Fibroblast of the conjunctiva (primary cell): ENCODE measurements at places on chromosomes 3 and 15.

DNA sequence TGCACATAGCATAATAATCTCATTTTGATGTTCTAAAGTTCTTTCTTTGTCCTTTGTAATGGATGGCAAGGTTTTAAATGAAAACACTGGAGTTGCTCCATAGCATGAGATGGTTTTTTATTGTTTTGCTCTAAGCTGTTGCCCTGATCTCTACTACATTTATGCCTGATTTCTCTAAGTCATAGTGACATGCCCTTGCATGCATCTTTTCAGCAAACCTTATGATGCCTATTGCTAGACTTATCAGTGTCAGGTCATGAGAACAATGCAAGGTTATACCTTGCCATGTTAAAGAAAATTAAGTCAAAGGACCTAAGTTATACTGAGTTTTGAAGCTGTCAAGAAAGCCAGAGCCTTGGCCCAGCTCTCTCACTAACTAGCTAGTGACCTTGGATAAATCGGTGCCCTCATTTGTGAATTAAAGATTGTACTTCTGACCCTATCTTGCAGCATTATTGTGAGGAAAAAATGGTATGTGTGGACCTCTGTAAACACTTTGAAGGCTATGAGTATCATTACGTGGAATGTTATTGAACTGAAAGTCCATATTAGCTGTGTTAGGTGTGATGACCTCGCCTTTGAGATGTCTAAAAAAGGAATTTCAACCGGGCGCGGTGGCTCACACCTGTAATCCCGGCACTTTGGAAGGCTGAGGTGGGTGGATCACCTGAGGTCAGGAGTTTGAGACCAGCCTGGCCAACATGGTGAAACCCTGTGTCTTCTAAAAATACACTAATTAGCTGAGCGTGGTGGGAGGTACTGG, 256.4 kb upstream of the UBE2E1 start:
- no peak for DNase-seq

DNA sequence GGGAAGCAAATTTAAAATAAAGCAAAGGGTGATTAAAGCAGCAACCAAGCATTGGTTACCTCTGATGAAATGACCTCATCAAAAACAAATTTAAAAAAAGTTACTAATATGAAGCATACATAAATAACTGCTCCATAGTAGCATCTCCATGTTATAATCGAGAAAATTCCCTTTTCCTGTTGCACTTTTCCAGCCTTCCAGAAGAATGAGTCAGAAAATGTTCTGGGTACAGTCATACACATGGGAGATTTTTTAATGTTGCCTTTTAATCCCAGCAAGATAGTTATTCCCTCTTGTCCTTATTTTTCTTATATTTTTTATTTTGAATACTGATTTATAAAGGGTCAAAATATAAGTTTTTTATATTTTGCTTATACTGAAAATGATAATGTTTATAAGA, 2.6 kb upstream of the TMCO5A start:
- DNase-seq: no peak

- DNase-seq: no peak
Measured at GRCh38 chr3:40078590-40078989, 230.9 kb upstream of the EIF1B start.

DNA sequence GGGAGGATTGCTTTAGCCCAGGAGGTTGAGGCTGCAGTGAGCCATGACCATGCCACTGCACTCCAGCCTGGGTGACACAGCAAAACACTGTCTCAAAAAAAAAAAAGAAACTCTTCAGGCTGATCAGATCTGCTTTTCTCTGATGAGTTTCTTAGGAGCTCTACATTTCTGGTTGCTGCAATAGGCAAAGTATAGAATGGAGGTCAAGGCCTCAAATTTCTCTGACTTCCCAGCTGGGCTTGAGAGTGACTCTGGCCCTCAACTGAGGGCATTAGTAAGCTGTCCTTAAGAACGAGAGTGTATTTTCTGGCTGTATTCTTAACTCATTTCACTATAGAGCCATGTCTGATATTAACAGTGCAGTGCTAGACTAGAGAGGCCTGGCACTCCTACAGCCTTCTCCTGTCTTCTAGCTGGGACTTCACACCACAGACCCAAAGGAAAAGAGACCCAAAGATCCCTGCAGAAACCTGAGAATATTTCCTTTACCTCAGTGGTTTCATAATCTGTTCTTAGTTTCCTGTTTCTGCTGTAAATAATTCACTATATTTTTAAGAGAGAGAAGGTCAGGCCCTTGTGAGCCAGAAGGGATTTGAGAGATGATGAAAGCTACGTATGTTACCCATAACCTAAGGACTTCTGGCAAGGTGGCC, 2.0 kb upstream of the NR1I2 start:
- no peak for DNase-seq

- no peak for DNase-seq
Measured at GRCh38 chr3:108035751-108036150, 55.1 kb downstream of the CD47 start.

DNA sequence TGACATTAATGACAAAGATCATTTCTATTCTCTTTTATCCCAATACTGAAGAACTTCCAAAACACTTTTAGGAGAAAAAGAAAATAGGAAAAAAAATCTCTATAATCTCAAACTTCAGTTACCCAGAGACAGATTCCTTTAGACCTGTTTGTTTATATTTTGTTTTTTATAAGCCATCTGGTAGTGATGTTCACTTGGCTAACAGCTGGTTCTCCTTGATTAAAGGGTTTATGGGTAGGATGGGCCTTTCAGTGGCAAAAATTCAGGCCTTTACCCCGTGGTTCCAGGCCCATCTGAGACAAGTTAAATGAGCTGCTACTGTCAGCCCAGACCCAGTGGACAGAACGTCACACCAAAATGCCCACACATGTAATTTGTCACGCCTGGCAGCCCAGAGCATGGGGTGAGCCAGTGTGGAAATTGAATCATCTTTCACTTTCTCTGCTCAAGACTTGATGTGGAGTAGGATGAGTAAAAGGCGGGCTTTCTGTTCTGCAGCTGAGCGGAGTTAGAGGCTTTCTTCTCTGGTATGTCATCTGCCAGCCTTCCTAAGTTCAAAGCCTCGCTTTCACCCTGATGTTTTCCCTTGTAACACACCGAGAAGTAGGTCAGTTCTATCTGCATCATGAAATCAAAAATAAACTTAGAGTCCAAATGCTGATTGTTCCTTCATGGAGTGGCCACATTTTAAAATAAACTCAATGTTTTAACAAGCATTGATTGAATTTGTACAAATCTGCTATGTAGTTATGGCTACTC, 62.5 kb upstream of the SKOR1 start:
- DNase-seq: no peak

- no peak for DNase-seq
Measured at GRCh38 chr3:115660646-115661337, 37.5 kb downstream of the GAP43 start.

DNA sequence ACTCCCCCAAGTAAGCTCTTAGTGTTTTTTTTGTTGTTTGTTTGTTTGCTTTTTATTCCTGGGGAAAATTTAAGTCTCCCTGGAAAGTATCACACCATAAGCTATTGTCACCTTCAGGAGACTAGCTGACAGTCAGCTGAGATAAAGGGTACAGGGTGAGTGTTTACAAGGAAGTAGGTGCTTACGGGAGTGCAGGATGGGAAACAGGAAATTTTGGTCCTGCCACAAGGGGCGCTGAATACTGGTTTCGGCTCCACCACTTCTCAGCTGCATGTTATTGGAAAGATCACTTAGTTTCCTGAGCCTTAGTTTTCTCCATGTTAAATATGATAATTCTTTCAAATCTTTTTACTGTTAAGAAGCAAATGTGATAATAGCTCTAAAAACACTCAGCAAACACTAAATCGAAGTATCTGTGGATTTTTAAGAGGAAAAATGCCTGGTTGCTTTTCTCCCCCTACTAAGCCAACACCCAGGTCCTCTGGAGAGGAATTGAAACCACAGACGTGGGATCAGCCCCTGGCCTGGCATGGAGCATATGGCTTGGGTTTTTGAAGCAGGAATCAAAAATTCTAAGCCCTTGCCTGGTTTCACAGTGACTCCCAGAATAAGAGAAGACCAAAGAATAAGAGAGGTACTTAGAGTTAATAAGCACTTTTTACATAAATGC, 90.7 kb downstream of the SCN11A start:
- peak; percentile 18 for DNase-seq

DNA sequence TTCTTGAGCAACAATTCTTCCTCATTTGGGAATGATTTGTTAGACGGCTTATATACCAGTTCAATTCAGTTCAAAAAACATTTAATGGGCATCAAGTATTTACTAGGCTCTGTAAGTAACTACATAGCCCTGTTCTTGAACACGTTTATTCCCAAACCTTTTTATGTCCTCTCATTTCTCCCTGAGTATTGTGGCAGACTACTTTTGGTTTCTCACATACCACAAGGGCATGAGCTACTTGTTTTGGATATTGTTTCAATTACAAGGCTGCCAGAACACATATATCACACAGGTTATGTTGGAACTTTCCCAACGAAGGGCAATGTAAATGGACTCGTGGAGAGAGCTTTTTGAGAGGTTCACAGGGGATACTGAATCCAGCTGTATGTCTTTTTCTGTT, 363.8 kb upstream of the NAALADL2 start:
- DNase-seq: no peak

- DNase-seq: no peak
Measured at GRCh38 chr3:1091286-1091685, 1.5 kb upstream of the CNTN6 start.

- DNase-seq: no peak
Measured at GRCh38 chr3:135762188-135762856, 203.2 kb upstream of the PPP2R3A start.

DNA sequence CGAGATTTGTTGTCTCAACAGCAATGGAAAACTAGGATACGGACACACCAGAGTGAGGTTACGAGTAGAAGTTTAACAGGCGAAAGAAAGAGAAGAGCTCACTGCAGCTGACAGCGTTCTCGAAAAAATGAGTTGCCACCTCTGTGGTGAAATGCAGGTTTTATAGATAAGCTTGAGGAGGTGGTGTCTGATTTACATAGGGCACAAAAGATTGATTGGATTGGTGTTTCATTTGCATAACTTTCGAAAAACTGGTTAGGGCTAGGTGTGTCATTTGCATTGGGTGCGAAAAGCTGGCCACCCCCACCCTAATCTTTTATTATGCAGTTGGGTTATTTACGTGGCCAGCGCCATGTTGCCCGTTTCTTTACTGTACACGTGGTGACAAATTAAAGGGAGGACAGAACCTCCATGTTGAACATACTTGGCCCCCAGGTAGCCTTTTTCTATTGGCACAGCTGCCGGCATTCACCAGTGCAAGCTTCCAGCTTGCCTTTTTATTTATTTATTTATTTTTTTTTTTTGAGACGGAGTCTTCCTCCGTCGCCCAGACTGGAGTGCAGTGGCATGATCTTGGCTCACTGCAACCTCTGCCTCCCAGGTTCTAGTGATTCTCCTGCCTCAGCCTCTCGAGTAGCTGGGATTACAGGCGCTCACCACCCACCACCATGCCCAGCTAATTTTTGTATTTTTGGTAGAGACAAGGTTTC, 8.3 kb downstream of the IFT122 start:
- DNase-seq: no peak

- no peak for DNase-seq
Measured at GRCh38 chr3:160478338-160478737, 28.8 kb upstream of the TRIM59 start.

DNA sequence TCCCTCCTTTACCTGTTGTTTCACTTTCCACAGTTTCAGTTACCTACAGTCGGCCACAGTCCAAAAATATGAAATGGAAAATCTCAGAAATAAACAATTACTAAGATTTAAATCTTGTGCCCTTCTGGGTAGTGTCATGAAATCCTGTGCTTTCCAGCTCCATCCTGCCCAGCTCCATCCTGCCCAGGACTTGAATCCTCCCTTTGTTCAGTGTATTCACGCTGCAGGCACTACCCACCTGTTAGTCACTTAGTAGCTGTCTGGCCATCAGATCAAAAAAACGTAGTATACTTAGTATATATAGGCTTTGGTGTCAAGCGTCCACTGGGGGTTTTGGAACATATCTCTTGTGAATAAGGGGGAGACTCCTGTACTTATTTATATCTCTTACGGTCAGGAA, 329.0 kb upstream of the SEMA6D start:
- no peak for DNase-seq

- DNase-seq: no peak
Measured at GRCh38 chr3:195397524-195397923, 45.3 kb downstream of the ACAP2 start.
